Amniotic stem cell (primary cell): ENCODE measurements at places on chromosomes 1 and 21.
A peak's percentile ranks its signal among the peaks of the same experiment; 100 is the strongest.

- no peak for DNase-seq
These were observed 9.0 kb downstream of the PFKFB2 start for GRCh38 chr1:207062058-207062457.

DNA sequence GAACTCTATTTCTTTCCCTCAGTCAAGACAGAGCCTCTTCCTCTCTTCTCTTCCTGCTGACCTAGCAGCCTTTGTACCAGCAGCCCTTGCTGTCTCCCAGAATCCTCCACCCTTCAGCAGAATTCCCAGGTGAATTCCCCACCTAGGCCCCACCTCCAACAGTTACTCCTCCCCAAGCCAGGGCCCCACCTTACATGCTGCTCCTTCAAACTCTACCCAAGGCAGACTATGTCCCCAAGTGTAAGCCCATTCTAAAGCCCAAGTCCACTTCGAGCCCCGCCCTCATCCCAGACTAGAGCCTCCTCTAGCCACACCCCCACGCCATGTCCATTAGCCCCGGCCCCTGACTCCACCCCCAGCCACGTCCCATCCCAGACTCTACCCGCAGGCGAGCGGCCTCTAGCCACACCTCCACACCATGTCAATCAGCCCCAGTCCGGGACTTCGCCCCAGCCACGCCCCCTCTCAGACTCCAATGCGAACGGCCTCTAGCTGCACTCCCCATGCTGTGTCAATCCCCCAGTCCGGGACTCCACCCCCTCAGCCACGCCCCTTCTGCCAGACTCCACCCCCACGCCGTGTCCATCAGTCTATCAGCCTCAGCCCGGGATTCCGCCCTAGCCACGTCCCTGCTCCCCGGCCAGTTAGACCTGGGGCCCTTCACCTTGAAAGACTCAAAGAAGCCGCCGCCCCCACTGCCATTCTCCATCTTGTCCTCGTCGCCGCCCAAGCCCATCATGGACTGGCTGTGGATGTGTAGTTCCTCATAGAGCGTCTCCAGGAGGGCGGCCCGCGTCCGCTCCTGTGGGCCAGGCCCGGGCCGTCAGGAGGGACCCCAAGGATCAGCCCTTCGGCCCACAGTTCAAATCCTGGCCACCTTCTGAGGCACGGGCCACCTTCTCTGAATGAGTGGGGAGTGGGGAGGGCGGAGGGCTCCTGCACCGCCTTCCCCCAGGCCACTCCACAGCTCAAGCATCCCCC, 61.3 kb downstream of the RAP1GAP start:
- DNase-seq = no peak

DNA sequence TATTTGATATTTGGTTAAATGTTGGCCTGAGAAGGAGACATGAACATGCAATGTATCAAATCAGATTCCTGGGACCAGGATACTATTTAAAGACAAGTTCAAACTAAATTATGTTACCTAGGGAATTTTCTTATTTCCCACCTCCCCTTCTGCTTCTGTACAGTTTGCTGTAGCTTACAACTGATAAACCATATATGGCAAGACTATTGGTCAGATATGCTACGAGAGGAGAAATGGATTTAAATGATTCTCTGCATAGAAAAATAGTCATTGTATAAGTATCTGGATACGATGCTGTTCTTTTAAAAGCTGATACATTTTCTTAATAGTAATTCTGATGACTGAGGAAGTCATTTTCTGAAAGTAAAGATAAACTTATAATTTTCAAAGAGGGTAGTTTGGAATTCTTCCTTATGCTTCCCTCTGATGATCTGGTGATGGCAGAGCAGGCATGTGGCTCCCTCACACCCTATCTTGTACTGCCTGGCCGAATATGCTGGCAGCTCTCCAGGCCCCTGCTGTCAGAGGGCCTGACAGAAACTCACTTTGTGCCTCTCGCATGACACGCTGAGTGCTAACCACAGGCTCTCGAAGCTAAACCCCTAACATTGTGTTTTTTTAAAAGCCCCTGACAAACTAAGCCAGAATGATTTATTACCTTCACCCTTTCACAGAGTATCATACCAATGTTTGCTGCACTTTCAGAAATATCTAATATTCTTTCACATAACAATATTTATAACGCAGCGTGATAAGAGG, 19.4 kb downstream of the RRP15 start:
- DNase-seq = no peak

GRCh38 chr1:10530756-10531495, 56.2 kb downstream of the PEX14 start:
- DNase-seq = no peak

GRCh38 chr21:27149034-27149433, 182.1 kb upstream of the ADAMTS5 start:
- DNase-seq = peak; percentile 32

GRCh38 chr1:85386068-85386722, 78.8 kb downstream of the DDAH1 start:
- no peak for DNase-seq

- DNase-seq = no peak
These were observed at the start of gene AMIGO1 for GRCh38 chr1:109509176-109510134. TSS of gene AMIGO1 (minus strand) at chr1:109509727. CDS start at chr1:109508912, 815 bp downstream.

GRCh38 chr1:177472567-177472966, 301.8 kb downstream of the BRINP2 start:
- no peak for DNase-seq

DNA sequence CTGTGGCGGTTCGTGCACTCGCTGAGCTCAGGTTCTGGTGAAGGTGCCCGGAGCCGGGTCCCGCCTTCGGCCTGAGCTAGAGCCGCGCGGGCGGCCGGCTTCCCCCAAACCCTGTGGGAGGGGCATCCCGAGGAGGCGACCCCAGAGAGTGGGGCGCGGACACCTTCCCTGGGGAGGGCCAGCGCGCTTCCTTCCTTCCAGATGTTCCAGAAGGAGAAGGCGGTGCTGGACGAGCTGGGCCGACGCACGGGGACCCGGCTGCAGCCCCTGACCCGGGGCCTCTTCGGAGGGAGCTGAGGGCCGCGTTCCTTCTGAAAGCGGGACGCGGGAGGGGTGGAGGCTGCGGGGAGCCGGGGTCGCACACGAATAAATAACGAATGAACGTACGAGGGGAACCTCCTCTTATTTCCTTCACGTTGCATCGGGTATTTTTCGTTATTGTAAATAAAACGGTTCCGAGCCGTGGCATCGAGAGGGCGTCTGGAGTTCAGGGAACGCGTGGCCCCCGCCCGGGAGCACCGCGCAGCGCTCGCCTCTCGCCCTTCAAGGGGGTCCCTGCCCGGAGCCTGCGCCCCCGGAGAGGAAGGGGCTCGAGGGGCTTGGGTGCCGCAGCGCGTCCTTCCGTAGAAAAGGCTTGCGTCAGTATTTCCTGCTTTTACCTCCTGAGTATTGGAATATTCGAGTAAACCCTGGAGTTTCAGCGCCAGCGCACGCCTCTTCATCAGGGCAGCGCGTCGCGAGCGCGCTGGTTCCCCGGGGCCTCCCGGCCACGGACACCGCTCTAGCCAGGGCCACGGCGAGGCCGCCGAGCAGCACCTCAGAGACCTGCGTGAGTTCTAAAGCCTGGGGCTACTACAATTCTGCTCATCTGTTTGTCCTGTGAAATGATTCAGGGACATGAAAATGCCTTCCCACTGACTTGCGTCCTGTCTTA, 11.5 kb downstream of the YBEY start:
- no peak for DNase-seq

GRCh38 chr1:201653233-201653632, 114.3 kb downstream of the NAV1 start:
- DNase-seq = no peak

DNA sequence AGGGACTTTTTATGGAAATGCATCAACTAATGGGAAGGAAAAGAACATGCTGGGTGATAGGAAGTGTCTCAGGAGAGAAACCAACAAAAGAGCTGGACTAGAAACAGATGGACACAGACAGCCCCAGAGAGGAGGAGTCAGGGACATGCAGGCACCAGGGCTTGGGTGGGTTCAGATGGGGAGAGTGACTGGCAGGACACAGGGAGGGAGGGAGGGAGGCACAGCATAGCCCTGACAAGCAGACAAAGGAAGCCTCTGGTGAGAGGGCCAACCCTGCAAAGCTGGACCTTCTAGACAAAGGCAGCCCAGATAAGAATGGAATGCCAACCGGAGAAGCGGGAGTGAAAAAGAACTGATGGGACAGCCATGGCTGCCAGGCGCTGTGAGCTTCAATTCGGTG, 568.8 kb downstream of the AJAP1 start:
- DNase-seq = no peak

DNA sequence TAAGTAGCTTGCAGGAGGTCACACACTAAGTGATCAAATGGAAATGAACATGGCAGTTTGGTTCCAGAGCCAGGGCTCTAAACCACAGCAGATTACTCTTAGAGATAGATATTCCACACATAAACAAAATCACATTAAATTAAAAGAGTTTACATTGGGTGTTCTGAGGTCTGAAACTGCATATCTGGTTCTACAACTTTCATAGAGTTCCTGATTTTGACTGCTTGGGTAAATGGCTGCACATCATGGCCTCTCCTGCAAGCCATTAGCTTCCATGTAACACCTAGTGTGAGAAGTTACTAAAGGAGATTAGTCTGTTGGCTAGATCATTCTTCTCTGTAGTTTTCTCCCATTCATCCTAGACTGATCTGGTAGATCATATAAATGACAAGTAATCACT, 12.8 kb upstream of the XCL2 start:
- no peak for DNase-seq

- no peak for DNase-seq
These were observed 75.0 kb upstream of the DPT start for GRCh38 chr1:168803806-168804510.

GRCh38 chr1:160858097-160858496, 4.6 kb downstream of the CD244 start:
- no peak for DNase-seq

- DNase-seq = no peak
These were observed 4.0 kb upstream of the ZBTB18 start for GRCh38 chr1:244046907-244047611.

- DNase-seq = no peak
These were observed 53.0 kb downstream of the CRB1 start for GRCh38 chr1:197320991-197321531.

GRCh38 chr1:9340172-9340854, 47.6 kb downstream of the SPSB1 start:
- DNase-seq = no peak

- DNase-seq = no peak
These were observed 3.5 kb downstream of the SLC66A1 start for GRCh38 chr1:19315378-19316198.

GRCh38 chr1:93964096-93964776, 55.0 kb upstream of the GCLM start:
- DNase-seq = no peak

GRCh38 chr1:54575161-54575560, 27.1 kb downstream of the ACOT11 start:
- DNase-seq = no peak
